SHP77 treated with DMSO at 0.1 percent for 48 hours (cell line): ENCODE measurements at places on chromosomes 3 and 15.
A peak's percentile ranks its signal among the peaks of the same experiment; 100 is the strongest.

GRCh38 chr3:47580481-47580880 is 1.8 kb upstream of the CSPG5 start:
- no peak for DNase-seq

- DNase-seq: no peak
Observed at GRCh38 chr3:42865256-42865655, 10.4 kb downstream of the CYP8B1 start.

- no peak for DNase-seq
Observed at GRCh38 chr3:67617518-67617917, 36.9 kb downstream of the SUCLG2 start.

DNA sequence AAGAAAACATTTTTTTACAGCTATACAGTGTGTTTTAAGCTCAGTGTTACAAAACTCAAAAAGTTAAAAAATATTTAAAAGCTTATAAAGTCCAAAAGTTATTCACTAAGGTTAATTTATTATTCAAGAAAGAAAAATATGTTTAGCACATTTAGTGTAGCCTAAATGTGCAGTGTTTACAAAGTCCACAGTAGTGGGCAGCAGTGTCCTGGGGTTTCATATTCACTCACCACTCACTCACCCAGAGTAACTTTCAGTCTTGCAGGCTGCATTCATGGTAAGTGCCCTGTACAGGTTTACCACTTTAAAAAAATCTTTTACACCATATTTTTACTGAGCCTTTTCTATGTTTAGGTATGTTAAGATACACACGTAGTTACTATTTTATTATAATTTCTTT is 300.2 kb upstream of the TRIM42 start:
- DNase-seq: no peak

GRCh38 chr15:37572401-37572800 is 362.0 kb upstream of the TMCO5A start:
- no peak for DNase-seq

DNA sequence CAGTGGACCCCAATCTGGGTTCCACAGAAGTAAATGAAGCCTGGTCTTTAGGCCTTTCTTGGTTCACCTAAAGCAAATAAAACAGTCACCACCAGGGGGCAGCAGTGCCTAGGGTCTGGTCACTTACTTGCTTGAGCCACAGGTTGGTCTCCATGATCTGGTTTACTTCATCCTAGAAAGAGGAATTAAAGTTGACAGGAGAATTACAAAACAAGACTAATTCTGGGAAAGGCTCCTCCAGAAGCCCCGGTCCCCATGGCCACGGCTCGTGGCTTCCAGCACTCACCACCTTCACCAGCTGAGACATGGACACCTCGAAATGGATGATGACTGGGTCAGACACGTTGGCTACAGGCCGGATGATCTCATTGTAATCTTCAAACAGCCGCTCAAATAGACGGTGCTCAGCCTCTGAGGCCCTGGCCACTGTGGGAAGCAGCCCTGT is 2.3 kb downstream of the CHRNA3 start:
- DNase-seq: peak; percentile 64

DNA sequence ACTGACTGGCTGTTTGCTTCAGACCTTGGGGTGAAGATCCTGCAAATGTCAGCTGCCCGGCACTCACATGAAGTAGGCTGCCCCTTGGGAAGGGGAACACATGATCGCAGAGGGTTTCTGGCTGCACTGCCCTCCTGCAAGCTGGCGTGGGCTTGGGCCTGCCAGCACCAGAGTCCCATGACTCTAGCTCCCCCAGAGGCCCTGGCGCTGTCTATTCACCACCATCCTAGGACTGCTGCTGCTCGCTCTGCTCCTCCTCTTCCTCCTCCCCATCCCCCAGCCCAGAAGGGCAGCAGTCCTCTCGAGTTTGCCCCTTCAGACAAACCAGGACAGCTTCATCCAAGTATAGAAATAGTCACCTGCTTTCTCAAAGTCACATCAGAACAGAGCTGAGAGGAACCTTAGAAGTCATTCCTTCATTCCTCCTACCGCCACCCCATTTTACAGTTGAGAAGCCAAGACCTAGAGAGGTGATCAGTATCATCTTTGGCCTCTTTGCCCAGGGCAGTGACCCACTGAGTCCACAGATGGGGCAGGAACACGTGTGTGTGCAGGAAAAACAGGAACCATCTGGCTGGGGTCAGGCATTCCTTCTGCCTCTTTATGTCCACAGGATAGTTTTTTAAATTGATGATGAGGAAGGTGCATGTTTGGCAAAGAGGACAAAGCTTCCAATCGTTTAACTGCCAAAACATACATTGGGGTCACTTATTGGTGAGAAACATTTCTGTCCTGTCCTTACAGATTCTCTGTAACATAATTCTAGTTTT is 13.2 kb downstream of the DPH3 start:
- DNase-seq: no peak

- no peak for DNase-seq
Observed at GRCh38 chr15:89360294-89360971, 25.8 kb upstream of the POLG start.

- DNase-seq: no peak
Observed at GRCh38 chr3:194364652-194365434, 4.7 kb downstream of the LRRC15 start.

DNA sequence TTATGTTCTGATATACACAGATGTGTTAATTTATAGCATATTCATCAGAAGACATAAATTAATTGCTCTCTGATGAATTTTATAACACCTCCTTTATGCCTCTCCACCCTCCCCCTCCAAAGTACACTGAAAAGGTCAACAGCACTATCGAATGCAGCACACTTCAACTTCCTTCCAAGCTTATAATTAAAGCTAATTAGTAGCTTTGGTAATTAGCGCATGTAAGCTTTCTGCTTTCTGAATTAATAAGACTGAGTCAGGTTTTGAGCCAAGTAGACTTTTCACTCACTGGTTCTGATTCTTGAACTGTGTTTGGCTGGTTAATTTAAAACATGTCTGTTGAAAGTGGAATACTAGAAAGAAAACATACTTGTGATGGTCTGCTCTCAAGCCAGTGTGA is 760.8 kb upstream of the CFAP20DC start:
- DNase-seq: no peak

DNA sequence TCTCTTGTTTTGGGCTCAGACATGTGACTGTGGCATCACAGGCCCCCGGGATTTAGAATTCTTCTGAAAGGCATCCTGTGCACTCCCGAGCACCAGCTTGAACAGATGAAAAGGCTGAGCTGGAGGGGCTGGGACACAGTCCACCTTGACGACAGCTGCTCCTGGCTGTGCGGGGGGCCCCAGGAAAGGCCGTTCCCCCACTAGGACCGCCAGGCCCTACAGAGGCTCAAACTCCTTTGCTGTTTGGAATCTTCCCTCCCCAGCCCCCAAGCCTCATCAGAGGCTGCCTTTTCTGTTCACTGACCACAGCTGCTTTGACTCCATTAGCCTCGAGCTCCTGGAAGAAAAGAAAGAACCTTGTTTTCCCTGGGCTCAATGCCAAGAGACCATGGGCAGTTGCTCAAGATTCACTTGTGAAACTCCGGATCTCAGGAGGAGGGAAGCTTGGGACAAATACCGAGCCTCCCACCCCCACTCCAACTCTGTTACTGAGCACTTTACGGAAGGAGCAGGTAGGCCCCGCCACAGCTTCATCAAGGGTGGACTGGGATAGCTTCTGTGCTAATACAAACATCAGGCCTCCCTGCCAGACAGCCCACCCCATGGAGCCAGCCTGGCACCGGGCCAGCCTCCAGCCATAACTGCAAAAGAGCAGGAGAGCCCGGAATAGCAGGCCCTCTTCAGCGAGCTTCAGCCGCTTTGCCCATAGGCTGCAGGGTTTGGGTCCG is 15.7 kb downstream of the CIDEC start:
- DNase-seq: peak; percentile 68

DNA sequence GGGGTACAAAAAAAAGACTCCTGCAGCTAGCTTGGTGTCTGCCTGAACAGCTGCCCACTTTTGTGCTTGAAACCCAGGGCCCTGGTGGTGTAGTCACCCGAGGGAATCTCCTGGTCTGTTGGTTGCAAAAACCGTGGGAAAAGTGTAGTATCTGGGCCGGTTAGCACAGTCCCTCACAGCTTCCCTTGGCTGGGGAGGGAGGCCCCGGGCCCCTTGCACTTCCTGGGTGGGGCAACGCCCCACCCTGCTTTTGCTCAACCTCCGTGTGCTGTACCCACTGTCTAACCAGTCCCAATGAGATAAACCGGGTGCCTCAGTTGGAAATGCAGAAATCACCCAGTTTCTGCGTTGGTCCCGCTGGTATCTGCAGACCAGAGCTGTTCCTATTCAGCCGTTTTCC is 211.7 kb upstream of the ZPLD1 start:
- DNase-seq: no peak

GRCh38 chr3:32340039-32340438 is 51.6 kb upstream of the CMTM7 start:
- peak; percentile 37 for DNase-seq

DNA sequence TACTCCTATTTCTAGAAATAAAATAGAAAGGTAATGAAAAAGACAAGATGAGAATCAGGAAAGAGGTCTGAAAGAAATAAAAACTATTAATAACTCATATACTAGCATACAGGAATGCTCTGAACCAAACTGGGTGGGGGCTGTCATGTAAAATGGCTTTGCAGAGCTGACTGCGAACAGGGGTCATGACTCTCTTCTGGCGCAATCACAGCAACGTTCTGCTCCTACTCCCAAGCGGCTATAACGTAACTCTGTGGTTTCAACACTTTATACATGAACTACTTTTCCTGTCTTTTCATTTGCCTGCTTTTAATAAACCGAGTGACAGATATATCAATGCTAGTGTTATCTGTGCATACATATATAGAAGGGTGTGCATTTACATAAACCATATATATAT is 116.7 kb downstream of the DLG1 start:
- no peak for DNase-seq

DNA sequence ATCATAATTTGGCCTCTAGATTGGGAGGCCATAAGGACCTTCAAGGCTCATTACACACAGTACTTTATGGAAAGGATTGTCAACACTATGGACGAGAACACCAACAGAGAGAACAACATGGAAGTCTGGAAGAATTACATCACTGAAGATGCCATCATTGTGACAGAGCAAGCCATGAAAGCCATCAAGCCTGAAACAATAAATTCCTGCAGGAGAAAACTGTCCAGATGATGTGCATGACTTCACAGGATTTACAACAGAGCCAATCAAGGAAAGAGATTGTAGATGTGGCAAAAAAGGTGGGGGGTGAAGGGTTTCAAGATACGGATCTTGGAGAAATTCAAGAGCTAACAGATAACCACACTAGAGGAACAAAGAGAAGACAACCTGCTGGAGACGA is 15.9 kb downstream of the IL17RB start:
- no peak for DNase-seq
